ENCODE measurements at places on chromosomes 4 and X.

GRCh38 chrX:88397551-88397950, 349.5 kb upstream of the CPXCR1 start:
- no peak for DNase-seq
- no peaks in the 10 kb centered on the region for H3K4me1 ChIP-seq
- no peak overlapping the region for H3K4me3 ChIP-seq

- H3K36me3 ChIP-seq, result no peaks in the 10 kb centered on the region
- no peaks in the 10 kb centered on the region for H3K27me3 ChIP-seq
- no peak overlapping the region for H3K4me3 ChIP-seq
- no peak for DNase-seq
Measured at GRCh38 chr4:26753617-26754016, 107.0 kb upstream of the STIM2 start.

DNA sequence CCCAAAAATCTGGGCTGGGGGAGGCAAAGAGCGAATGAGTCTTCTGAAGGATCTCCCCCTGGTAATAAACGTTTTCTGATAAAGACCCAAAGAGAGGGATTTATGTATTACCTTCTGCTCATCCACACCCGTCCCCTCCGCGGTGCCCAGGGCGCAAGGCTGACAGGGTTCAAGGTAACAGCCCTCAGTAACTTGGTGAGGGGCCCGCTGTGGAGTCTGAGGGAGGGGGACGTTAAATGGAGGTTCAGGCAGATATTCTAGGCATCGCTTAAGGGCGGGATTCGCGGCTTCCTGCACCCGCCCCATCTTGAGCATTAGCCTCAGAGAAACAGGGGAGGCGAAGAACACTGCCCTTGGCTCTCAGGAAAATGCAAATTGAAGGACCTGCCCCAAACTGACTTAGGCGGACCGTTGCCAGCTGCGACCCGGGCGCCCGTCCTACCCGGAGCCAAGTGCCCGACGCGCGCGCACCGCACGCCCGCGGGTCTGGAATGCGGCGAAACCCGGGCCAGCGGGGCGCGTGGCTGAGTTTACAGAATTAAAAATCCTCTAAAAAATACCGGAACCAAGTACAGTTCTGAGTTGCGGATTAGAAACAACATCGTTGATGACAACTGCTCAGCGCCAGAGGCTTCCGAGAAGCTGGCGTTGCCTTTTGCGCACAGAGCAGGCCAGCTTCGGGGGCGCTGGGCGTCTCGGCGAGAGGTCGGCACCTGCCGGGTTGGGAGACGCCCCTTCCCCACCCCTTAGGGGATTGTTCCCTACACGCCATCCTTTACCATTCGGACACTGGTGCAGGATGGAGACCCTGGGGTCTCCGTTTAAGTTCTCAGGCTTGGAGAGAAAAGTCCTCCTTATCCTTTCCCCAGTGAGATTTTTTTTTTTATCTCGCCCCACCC, 2.8 kb downstream of the HELT start:
- peaks cover 7% of the 10 kb centered on the region for H3K4me1 ChIP-seq
- H3K27ac ChIP-seq, result no peak overlapping the region
- no peaks in the 10 kb centered on the region for H3K36me3 ChIP-seq
- no peak for DNase-seq
- H3K27me3 ChIP-seq, result peaks cover 56% of the 10 kb centered on the region

GRCh38 chrX:136629084-136629750, 18.7 kb upstream of the CD40LG start:
- no peaks in the 10 kb centered on the region for H3K4me1 ChIP-seq
- no peaks in the 10 kb centered on the region for H3K27me3 ChIP-seq
- DNase-seq, result no peak
- H3K36me3 ChIP-seq, result no peaks in the 10 kb centered on the region

Data from MM.1S (cell line).